Heart right ventricle (tissue), 16 donors: ENCODE measurements at places on chromosomes 5 and 9.

- no peak for DNase-seq
Observed at GRCh38 chr9:27925815-27926214, 352.5 kb upstream of the C9orf72 start.

DNA sequence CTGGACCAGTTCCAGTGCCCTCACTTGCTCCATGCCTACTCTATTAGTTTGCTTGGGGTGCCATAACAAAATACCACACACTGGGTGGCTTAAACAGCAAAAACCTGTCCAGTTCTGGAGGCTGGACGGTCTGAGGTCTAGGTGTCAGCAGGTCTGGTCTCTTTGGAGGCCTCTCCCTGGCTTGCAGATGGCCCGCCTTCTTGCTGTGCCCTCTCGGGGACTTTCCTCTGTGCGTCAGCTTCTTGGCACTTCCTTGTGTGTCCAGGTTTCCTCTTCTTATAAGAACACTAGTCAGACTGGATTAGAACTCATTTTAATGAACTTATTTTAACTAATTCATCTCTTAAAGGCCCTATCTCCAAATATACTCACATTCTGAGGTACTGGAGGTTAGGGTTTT, 97.2 kb downstream of the CARTPT start:
- DNase-seq, result no peak

- DNase-seq, result no peak
Observed at GRCh38 chr5:74082512-74083055, 456.6 kb downstream of the ARHGEF28 start.

DNA sequence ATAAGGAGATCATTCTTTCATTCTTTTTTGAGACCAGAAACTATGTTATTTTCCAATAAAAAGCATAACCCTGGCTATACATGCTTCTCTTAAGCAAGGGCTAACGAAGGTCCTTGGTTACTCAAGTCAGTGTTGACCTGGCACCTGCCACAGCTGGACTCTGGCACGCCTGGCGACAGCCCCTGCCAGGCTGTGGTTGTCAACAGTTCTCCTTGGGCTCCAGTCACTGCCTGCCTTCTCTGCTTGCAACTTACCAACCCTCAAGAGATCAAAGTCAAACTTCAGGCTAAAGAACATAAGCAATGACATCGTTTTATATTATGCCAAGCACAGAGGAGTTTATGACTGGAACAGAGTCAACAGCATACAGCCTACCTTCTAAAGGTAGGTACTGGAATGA, 61.4 kb upstream of the TBC1D9B start:
- no peak for DNase-seq

- no peak for DNase-seq
Observed at GRCh38 chr5:2917524-2917923, 166.0 kb upstream of the IRX2 start.

- DNase-seq, result no peak
Observed at GRCh38 chr5:83865579-83865978, 144.9 kb upstream of the HAPLN1 start.

DNA sequence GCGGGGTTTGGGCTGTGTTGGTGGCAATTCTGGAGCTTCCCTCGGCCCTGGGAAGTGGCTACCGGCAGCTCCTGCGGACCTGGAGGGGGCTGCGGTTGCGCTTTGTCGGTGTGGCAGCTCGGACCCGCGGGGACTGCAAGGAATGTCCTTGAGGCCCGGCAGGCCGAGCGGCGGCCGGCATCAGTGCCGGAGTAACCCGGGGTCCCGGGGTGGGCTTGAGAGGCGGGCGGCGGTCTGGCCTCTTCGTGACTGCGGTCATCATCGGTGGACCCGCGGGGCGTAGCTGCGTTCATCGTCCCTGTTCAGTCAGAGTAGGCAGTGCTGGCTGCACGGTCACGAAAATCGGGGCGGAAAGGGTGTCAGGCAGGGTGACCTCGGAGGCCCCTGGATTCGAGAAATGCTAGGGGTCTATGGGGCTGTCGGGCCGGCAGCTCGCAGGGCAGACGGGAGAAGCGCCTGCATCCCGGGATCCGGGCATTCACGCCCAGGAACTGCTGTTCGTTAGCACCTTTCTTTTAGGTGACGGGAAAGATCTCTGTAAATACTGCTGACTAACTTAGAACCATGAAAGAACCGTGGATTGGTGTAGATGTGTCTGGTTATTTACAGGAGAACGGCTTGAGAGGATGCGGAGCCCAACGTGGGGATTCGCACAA, 474 bp downstream of the HMGCR start:
- DNase-seq, result peak; percentile 23
